ENCODE measurements at places on chromosomes 11 and 22. TPM values are rescaled to one million over a fixed set of nuclear protein-coding genes. Genes with fewer than 3 reads are reported as not detected.

DNA sequence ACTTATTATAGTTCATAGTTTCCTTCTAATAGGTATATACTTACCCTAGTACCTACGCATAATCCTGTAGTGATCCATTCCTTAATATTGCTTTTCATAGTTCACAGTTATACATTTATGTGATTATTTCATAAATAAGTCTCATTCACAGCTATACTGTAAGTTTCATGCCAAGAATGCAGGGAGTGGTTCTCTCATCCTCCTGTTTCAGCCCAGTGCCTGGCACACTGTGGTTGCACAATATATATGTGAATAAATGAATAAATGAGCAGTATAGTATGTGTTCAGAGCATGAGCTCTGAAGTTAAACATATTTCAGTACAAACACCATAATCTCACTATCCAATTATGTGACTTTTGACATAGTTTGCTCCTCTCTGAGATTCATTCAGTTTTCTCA lies 115.8 kb downstream of the MAML2 start:
- H3K36me3 ChIP-seq, result no peaks in the 10 kb centered on the region
- DNase-seq, result no peak
- no peak overlapping the region for H3K4me3 ChIP-seq
- H3K27ac ChIP-seq, result no peak overlapping the region

DNA sequence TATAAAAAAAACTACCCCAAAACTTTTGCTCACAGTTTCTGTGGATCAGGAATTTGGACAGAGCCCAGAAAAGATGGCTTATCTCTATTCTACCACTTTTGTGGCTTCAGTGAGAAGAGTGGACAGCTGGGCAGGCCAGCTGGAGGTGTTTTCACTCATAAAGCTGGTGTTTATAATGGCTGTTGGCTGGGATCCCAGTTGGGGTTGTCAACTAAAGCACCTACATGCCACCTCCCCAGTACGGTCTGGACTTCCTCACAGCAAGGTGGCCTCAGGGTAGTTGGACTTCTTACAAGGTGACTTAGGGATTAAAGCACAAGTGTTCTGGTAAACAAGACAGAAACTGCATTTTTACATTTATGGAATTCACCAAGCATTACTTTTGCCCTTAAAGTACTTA lies 171.0 kb downstream of the NELL1 start:
- H3K27ac ChIP-seq, result no peak overlapping the region
- H3K4me3 ChIP-seq, result no peak overlapping the region
- H3K4me1 ChIP-seq, result no peaks in the 10 kb centered on the region

- H3K27ac ChIP-seq, result no peak overlapping the region
- H3K4me1 ChIP-seq, result peaks cover 17% of the 10 kb centered on the region
Measured at GRCh38 chr22:41377846-41378245, 3.9 kb upstream of the TEF start.

DNA sequence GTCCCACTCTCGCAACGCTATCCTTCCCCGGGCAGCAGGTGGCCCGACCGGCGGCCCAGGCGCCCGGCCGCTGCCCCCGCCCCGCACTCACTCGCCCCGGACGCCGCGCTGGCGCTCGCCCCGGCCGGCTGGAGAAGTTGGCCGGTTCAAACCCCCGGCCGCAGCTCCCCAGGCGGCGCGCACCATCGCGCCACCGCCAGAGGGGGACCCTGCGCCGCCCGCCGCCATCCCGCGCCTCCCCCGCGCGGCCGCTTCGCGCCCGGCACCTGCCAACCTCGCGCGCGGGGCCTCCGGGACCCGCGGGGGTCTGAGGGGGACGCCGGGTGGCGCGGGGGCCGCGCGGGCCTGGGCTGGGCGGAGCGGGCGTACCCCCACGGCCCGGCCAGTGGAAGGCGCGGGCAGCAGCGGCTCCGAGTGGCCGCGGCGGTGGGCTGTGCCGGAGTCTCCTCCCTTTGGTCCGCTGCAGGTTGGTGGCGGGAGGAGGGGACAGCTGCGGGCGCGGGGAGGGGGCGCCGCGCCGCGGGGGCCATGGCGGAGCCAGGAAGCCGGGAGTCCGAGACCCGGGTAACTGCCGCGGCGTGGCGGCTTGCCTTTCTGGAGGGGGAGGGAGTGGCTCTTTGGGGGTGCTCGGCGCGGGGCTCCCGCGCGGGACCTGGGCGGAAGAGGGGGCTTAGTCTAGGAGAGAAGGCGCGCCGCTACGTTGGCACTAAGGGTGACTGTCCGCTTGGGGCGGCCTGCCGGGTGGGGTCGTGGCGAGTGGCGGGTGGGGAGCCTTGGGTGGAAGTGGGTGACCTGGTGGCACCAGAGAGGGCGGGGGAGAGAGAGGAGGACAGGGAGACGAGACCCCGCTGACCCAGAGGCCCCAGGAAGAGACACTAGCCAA lies at the start of the genes MPST and TST:
Gene MPST, plus strand, starts transcription at position 434 of the 883 bp plus-strand sequence. Its CDS starts 95 bp downstream, at position 529.
Gene TST, minus strand, starts transcription at position 139 of the 883 bp plus-strand sequence. CDS start 715 bp downstream, outside the sequence.
- peaks cover 11% of the 10 kb centered on the region for H3K4me1 ChIP-seq
- no peak within 1 kb of the TSS for H3K27ac ChIP-seq
- DNase-seq, result peak; percentile 78
- no peaks in the 10 kb centered on the region for H3K36me3 ChIP-seq
- no peaks in the 10 kb centered on the region for H3K27me3 ChIP-seq

GRCh38 chr11:31884080-31884479 lies 73.0 kb upstream of the PAX6 start:
- peaks cover 19% of the 10 kb centered on the region for H3K4me1 ChIP-seq
- H3K4me3 ChIP-seq, result peak overlapping the region; percentile 20
- no peaks in the 10 kb centered on the region for H3K36me3 ChIP-seq
- no peaks in the 10 kb centered on the region for H3K27me3 ChIP-seq

GRCh38 chr22:32324505-32325415 lies 32.9 kb upstream of the RFPL3 start:
- H3K4me3 ChIP-seq, result no peak overlapping the region
- H3K36me3 ChIP-seq, result no peaks in the 10 kb centered on the region
- H3K4me1 ChIP-seq, result no peaks in the 10 kb centered on the region
- no peak for DNase-seq
- no peak overlapping the region for H3K27ac ChIP-seq

OR51E2 gene
- not detected for total RNA-seq

MYO18B gene
- not detected for total RNA-seq

DNA sequence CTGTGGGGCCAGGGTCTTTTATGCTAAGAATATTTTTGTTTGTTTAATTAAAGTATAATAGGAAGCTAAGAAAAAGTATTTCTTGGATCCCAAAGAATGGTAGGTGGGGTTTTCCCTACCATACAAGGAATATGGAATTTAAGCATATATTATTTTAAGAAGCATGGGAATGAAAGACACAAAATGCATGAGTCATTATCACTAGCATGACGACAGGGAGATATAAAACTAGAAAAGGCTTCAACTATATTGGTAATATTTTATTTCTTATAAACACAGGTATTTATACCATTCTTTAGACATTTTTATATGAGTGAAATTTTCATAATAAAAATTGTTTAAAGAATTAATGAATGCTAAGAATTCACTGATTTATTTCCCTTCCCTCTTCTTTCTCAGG lies 39.3 kb upstream of the SOX6 start:
- no peaks in the 10 kb centered on the region for H3K27me3 ChIP-seq
- H3K4me3 ChIP-seq, result no peak overlapping the region
- no peak overlapping the region for H3K27ac ChIP-seq
- DNase-seq, result no peak

DNA sequence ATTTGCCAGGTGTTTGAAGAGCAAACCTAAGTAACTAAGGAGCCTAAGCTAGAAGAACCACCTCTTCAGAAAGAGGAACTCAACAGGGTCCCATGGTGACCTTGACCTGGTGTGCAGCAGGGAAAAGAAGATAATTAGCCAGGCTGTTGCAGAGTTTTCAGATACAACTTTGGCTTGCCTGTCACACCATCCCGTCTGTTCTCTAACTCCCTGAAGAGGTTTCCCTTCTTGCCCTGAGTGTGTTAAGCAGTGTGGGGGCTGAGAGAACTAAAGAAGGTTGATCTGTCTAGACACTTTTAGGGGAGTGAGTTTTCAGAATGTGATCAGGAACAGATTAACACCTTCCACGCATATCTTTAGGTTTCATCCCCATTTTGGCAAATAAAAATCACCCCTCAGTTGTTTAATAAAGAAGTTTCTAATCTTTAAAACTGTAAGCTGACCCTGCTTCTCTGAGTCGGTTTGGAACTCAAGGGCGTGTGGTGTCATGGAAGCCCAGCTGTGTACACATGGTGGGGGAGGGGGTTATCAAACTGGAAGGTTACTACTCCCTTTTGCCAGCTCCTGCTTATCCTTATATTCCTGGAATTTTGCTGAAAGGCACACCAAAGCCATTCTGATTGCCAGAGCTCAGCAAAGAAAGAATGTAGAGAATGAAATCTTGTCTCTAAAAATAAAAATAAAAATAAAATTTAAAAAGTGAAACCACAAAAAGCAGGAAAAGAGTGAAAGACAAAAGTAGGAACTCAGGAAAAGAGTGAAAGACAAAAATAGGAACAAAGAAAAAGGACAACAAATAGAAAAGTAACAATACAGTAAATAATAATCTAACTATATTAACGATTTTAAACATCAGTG lies 70.2 kb downstream of the DBX1 start:
- H3K4me1 ChIP-seq, result peaks cover 18% of the 10 kb centered on the region
- no peak overlapping the region for H3K27ac ChIP-seq
- no peaks in the 10 kb centered on the region for H3K36me3 ChIP-seq
- peak; percentile 71 for DNase-seq
- no peak overlapping the region for H3K4me3 ChIP-seq
- no peaks in the 10 kb centered on the region for H3K27me3 ChIP-seq

RAB39A gene
- 36.2 TPM for total RNA-seq

OSBPL5 gene
- not detected for total RNA-seq

GRCh38 chr11:112620621-112621394 lies 340.4 kb upstream of the NCAM1 start:
- no peak for DNase-seq
- H3K27me3 ChIP-seq, result no peaks in the 10 kb centered on the region
- no peaks in the 10 kb centered on the region for H3K36me3 ChIP-seq
- no peaks in the 10 kb centered on the region for H3K4me1 ChIP-seq
- no peak overlapping the region for H3K27ac ChIP-seq

DNA sequence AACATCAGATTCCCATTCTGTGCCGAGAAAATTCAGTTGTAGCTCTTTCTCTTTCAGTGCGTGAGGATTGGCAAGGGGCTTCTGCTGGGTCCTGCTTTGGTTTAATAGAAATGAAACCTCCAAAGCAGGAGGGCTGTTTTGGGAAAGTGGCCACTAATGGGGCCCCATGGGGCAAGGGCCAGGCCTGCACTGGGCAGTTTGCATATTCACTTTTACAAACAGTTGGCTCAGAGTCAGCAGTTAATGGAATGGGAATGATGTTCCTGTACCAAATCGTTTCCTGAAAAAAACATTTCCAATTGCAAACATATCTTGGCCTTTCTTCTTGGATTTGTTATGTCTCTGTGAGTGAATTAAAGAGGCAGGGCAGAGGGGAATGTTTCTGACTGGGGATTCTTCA lies 92.1 kb downstream of the PARVA start:
- DNase-seq, result no peak
- H3K36me3 ChIP-seq, result no peaks in the 10 kb centered on the region
- H3K27me3 ChIP-seq, result no peaks in the 10 kb centered on the region

DNA sequence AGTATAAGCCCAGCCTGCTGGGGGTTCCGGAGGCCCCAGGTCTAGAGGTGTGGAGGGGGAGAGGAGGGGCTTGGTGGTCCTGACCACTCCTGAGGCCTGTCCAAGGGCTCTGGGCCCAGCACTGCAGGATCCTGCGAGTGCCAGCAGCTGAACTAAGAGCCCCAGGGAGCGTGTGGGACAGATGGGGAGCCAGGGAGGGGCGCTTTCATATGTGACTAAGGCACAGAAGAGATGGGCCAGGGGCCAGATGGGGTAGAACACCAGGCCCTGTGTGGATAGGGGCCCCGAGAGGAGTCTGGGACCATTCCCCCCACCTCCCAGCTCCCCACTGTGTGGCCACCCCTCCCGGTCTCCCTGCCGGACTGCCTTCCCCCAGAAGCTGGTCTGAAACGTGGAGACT lies 18.4 kb downstream of the MAFF start:
- H3K27me3 ChIP-seq, result no peaks in the 10 kb centered on the region
- no peaks in the 10 kb centered on the region for H3K36me3 ChIP-seq
- H3K4me3 ChIP-seq, result no peak overlapping the region
- H3K4me1 ChIP-seq, result no peaks in the 10 kb centered on the region
- no peak overlapping the region for H3K27ac ChIP-seq

C11orf91 gene
- total RNA-seq, result not detected

MAPK8IP2 gene
- total RNA-seq, result 1.3 TPM

C22orf42 gene
- not detected for total RNA-seq

MMP7 gene
- not detected for total RNA-seq

GRCh38 chr22:37552524-37553163 lies 7.6 kb upstream of the CDC42EP1 start:
- no peak overlapping the region for H3K27ac ChIP-seq
- no peaks in the 10 kb centered on the region for H3K27me3 ChIP-seq
- no peak overlapping the region for H3K4me3 ChIP-seq
- H3K36me3 ChIP-seq, result no peaks in the 10 kb centered on the region

- DNase-seq, result no peak
- no peak overlapping the region for H3K27ac ChIP-seq
- no peaks in the 10 kb centered on the region for H3K27me3 ChIP-seq
- no peaks in the 10 kb centered on the region for H3K4me1 ChIP-seq
- H3K36me3 ChIP-seq, result no peaks in the 10 kb centered on the region
- H3K4me3 ChIP-seq, result no peak overlapping the region
Measured at GRCh38 chr22:47618180-47619010, 855.9 kb downstream of the TBC1D22A start.

DNA sequence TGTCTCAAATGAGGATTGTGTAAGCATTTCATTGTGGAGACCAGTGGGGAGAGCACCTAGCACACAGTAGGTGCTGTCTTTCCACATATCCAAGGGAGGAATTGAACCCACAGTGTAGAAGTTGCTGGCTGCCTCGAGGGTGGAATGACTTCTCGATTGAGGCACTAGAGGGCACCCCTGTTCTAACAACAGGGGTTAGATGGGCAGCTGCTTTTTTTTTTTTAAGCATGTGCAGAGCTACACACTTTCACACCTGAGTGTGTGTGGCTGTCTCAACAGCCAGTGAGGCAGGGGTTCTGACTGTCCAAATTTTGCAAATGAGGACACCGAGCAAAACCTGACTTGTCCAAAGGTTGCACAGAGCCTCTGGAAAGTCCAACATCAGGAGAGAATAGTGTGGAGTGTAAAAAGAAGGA lies 118.2 kb upstream of the CRYBB3 start:
- DNase-seq, result peak; percentile 80
- no peaks in the 10 kb centered on the region for H3K4me1 ChIP-seq
- no peaks in the 10 kb centered on the region for H3K36me3 ChIP-seq
- H3K27ac ChIP-seq, result no peak overlapping the region
- H3K27me3 ChIP-seq, result no peaks in the 10 kb centered on the region

DNA sequence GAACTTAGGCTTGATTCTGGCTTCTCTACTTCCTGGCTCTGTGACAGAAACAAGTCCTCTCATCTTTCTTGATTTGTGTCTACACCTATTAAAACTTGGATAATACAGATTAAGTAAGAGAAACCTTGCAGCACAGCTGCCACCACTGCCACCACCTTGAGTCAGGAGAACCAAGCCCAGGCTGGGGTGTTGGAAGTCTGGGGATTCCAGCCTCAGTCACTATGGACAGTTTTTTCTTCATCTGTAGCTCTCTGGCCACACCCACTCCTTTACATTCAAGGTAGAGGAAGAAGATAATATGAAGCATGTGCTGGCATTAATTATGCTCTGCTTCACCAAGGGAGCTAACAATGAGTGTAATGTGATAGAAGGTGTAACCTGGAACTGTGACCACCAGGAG lies 75.7 kb downstream of the RELT start:
- H3K27ac ChIP-seq, result no peak overlapping the region
- no peak overlapping the region for H3K4me3 ChIP-seq
- DNase-seq, result peak; percentile 27
- H3K36me3 ChIP-seq, result no peaks in the 10 kb centered on the region

- no peaks in the 10 kb centered on the region for H3K4me1 ChIP-seq
- H3K27me3 ChIP-seq, result no peaks in the 10 kb centered on the region
- DNase-seq, result no peak
- H3K27ac ChIP-seq, result no peak overlapping the region
- H3K4me3 ChIP-seq, result no peak overlapping the region
- H3K36me3 ChIP-seq, result no peaks in the 10 kb centered on the region
Measured at GRCh38 chr11:13939961-13940906, 22.3 kb upstream of the SPON1 start.
